ENCODE measurements at places on chromosomes 2 and 18.

GRCh38 chr18:23134780-23135549 is at the start of gene CABLES1:
Gene CABLES1, plus strand, starts transcription at chr18:23135485. Its CDS starts 278 bp downstream, at chr18:23135763.
- H3K4me3 ChIP-seq, result peak within 1 kb of the TSS; percentile 50
- H3K4me1 ChIP-seq, result peaks cover 19% of the 10 kb centered on the region
- no peak within 1 kb of the TSS for H3K27ac ChIP-seq
- no peaks in the 10 kb centered on the region for H3K36me3 ChIP-seq
- DNase-seq, result no peak

GRCh38 chr2:238009563-238009962 is 42.7 kb downstream of the UBE2F start:
- peaks cover 3% of the 10 kb centered on the region for H3K4me1 ChIP-seq
- no peak overlapping the region for H3K4me3 ChIP-seq
- H3K27ac ChIP-seq, result no peak overlapping the region
- H3K27me3 ChIP-seq, result no peaks in the 10 kb centered on the region
- H3K36me3 ChIP-seq, result peaks cover 9% of the 10 kb centered on the region

DNA sequence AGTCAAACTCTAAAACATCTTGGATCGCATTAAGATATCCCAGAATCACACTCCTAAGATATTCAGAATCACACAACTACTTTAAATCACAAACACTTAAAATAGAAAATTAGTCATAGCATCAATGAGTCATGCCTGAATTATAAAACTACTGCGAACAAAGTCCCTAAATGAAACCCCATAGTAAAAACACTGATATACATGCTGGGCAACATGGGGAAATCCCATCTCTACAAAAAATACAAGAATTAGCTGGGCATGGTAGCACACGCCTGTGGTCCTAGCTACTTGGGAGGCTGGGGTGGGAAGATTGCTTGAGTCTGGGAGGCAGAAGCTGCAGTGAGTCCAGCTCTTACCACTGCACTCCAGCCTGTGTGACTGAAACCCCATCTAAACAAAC is 101.7 kb downstream of the COBLL1 start:
- H3K27ac ChIP-seq, result no peak overlapping the region
- H3K4me3 ChIP-seq, result no peak overlapping the region
- no peaks in the 10 kb centered on the region for H3K36me3 ChIP-seq
- H3K27me3 ChIP-seq, result no peaks in the 10 kb centered on the region
- DNase-seq, result no peak

DNA sequence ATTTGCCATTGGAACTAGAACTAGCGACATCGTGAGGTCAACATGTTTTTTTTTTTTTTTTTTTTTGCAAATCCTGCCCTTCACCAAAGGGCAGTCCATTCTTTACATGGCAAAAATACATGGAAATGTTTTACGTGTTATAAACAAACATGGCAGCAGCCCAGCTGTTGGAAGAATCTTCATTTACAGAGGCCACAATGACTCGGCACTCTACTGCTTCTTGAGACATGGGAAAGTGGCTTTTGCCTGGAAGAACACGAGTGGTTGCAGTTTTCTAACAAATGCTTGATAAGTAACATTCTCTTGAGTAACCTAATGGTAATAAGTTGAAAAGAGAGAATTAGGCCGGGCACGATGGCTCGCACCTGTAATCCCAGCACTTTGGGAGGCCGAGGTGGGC is 22.8 kb upstream of the POLR1B start:
- H3K27ac ChIP-seq, result no peak overlapping the region
- no peak for DNase-seq
- no peaks in the 10 kb centered on the region for H3K4me1 ChIP-seq
- no peaks in the 10 kb centered on the region for H3K27me3 ChIP-seq
- H3K4me3 ChIP-seq, result no peak overlapping the region

GRCh38 chr2:124755386-124755785 is 730.3 kb downstream of the CNTNAP5 start:
- no peaks in the 10 kb centered on the region for H3K27me3 ChIP-seq
- no peak overlapping the region for H3K4me3 ChIP-seq
- H3K27ac ChIP-seq, result no peak overlapping the region

GRCh38 chr18:49618742-49619681 is 57.2 kb downstream of the LIPG start:
- H3K27ac ChIP-seq, result no peak overlapping the region
- DNase-seq, result no peak
- no peaks in the 10 kb centered on the region for H3K27me3 ChIP-seq
- no peaks in the 10 kb centered on the region for H3K4me1 ChIP-seq

GRCh38 chr2:204545861-204546735 is 823 bp downstream of the PARD3B start:
- peaks cover 8% of the 10 kb centered on the region for H3K4me1 ChIP-seq
- no peaks in the 10 kb centered on the region for H3K36me3 ChIP-seq

DNA sequence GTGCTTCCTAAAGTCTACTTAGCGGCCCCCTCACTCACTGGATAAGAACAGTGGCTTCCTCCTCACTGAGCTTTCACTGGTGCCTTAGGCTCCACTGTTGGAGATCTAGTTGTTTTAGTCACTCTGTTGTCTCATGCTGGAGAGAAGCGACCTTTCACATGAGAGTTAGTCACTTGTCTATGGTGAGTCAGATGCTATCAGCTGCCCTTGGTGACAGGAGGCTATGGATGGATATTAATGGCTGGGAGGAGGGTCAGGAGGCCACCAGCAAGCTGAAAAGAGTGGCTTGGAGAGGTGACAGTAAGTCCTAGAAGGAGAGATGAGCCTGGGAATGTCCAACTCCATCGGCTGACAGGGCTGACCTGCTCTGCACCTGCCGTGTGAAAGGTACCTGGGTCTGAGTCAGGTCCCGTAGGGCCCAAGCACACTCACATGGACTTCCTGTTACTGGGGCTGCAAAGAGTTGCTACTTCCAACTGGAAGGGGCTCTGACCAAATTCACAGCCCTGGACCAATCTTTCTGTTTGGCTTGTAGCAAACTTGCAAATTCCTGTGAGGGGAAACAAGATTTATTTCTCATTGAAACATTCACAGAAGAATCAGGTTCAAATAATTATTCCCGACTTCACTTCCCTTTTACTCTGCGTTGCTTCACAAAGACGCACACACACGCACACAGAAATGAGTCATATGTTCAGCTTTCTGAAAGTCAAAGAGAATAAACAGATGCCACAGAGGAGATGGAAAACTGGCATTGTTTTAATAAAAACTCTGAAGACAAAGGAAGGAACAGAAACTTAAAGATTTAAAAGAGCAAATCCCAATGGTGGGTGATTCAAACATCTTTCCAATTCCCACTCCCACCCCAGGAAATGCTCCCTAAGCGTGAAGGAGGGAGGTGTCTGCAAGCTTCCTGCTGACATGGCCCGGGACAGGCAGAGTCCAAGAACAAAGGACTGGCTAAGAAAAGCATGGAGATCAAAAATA is 203.5 kb upstream of the TWIST2 start:
- H3K36me3 ChIP-seq, result no peaks in the 10 kb centered on the region
- peaks cover 5% of the 10 kb centered on the region for H3K27me3 ChIP-seq
- no peaks in the 10 kb centered on the region for H3K4me1 ChIP-seq
- no peak overlapping the region for H3K27ac ChIP-seq

DNA sequence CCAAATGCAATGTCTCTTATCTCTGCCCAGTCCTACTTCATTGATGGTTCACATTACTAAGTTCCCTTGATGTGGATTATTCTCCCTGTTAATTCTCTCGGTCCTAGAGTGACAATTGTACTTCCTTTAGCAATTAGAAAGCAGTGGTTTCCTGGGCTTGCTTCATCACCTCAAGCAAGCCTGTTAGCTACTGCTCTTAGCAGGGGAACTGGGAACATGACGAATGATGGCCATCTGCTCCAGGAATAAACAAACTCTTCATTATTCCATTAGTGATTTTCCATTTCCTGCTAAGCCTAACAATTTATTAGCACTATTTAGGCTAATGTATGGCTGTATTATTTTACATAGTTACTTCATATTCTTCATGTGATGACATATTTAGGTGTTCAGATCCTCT is 331.8 kb downstream of the MTX2 start:
- no peaks in the 10 kb centered on the region for H3K4me1 ChIP-seq
- peaks cover 34% of the 10 kb centered on the region for H3K27me3 ChIP-seq
- no peak overlapping the region for H3K27ac ChIP-seq
- H3K36me3 ChIP-seq, result no peaks in the 10 kb centered on the region

DNA sequence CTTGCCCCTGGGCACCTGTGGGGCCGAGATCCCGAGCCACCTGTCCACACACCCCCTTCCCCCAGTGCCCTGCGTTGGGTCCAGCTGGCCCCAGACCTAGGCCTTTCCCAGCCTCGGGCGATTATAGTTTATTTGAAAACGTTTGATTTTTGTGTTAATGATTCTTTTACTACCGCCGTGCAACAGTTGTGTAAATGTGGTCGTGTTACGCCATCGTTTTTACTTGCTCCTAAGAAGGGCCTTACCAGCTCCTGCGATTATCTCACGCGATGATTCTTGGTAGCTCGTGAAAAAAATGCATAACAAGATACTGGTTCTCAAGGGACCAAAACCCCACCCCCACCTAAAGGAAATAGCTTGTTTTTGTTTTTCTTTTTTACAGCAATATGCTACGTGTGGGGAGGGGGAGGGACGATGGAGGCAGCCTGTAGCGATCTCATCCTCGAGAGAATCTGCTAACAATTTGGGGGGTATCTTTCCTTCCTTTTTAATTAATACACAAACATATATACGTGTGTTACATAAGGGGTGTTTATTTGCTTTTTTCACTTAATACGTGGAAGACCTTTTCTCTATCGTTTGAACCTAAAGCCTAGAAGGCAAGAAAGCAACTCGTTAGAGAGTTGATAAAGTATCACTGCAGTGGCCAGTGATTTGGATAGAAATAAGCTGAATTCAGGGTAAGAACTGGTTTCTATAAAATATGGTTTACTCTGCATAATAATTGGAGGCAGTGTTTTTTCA is 1.0 kb downstream of the ZDBF2 start:
- H3K4me3 ChIP-seq, result peak overlapping the region; percentile 65
- H3K4me1 ChIP-seq, result peaks cover 15% of the 10 kb centered on the region
- DNase-seq, result peak; percentile 0

GRCh38 chr2:127664895-127665225 is 10.5 kb downstream of the LIMS2 start:
- DNase-seq, result no peak
- peaks cover 2% of the 10 kb centered on the region for H3K4me1 ChIP-seq
- H3K4me3 ChIP-seq, result no peak overlapping the region
- no peak overlapping the region for H3K27ac ChIP-seq

DNA sequence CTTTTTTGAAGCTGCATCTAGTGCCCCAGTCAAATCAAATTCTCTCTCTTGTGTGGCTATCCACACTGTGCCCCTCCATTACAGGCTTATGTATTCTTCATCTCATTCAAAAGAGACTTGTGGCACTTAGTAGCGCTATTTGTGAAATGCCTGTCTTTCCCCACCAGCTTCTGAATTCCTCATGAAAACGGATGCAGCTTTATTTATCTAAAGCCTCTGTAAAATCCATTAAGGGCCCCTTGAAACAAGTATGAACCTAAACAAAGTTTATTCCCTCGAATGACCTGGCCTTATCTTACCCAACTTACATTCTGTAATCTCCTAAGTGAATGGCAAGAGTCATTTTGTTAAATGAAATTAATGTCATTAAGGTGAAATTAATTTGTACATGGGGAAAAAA is 417.4 kb upstream of the PIK3C3 start:
- no peak overlapping the region for H3K27ac ChIP-seq
- DNase-seq, result no peak
- H3K27me3 ChIP-seq, result no peaks in the 10 kb centered on the region
- no peak overlapping the region for H3K4me3 ChIP-seq

DNA sequence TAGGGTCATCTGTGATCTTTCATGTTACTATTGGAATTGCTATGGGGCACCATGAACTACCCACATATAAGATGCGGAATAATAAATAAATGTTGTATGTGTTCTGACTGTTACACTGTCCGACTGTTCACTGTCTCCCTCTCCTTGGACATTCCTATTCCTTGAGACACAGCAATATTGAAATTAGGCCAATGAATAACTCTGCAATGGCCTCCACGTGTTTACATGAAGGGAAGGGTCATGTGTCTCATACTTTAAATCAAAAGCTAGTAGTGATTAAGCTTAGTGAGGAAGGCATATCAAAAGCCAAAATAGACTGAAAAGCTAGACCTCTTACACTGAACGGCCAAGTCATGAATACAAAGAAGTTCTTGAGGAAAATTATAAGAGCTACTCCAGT is 751.3 kb downstream of the SOCS6 start:
- H3K27me3 ChIP-seq, result no peaks in the 10 kb centered on the region
- no peak overlapping the region for H3K27ac ChIP-seq
- no peak for DNase-seq
- H3K36me3 ChIP-seq, result no peaks in the 10 kb centered on the region
- no peaks in the 10 kb centered on the region for H3K4me1 ChIP-seq
- H3K4me3 ChIP-seq, result no peak overlapping the region

- H3K27me3 ChIP-seq, result no peaks in the 10 kb centered on the region
- no peaks in the 10 kb centered on the region for H3K36me3 ChIP-seq
- H3K4me1 ChIP-seq, result no peaks in the 10 kb centered on the region
- no peak for DNase-seq
- H3K4me3 ChIP-seq, result no peak overlapping the region
Measured at GRCh38 chr2:220279372-220279771, 651.9 kb downstream of the SLC4A3 start.

DNA sequence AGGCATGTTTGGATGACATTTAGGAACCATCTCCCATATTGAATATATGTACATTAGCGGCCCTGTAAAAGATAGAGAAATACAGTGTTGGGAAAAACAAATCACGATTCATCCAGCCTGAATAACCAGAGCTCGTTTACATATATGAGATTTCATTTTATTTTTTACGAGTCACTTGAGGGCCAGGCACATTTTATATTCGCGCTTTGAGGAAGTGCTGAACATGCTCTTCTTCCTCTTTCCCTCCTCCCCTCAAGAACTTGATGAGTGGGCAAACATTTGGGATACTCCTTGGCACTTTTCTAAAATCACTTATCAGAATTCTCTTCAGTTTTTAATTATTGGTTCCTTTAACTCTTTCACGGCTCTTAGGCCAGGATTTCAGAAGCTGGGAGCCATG is 268.0 kb upstream of the TANK start:
- no peaks in the 10 kb centered on the region for H3K4me1 ChIP-seq
- no peak for DNase-seq
- H3K36me3 ChIP-seq, result no peaks in the 10 kb centered on the region
- H3K27me3 ChIP-seq, result no peaks in the 10 kb centered on the region

DNA sequence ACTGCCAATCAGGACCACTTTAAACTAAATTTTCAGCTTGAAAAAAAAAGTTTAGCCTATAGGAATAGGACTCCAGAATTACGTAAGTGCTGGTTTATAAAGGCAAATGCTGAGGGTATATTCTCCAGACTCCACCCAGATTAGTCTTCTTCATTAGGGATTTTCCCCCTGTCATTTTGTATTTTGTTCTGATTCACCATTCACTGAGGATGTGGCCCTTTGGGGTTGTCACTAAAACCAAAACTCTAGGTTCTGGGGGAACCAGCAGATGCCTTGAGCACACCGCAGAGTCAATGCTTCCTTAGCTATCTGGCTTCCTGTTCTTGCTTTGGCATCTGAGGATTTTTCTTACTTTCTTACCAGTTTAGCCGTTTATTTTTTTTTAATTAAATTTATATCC is 10.5 kb downstream of the SCYGR4 start:
- no peaks in the 10 kb centered on the region for H3K4me1 ChIP-seq
- no peaks in the 10 kb centered on the region for H3K27me3 ChIP-seq
- no peak for DNase-seq
- H3K36me3 ChIP-seq, result no peaks in the 10 kb centered on the region

GRCh38 chr2:29220506-29221270 is 105.5 kb downstream of the CLIP4 start:
- H3K27me3 ChIP-seq, result peaks cover 5% of the 10 kb centered on the region
- no peak for DNase-seq
- no peak overlapping the region for H3K4me3 ChIP-seq
- H3K27ac ChIP-seq, result no peak overlapping the region
- no peaks in the 10 kb centered on the region for H3K4me1 ChIP-seq
- H3K36me3 ChIP-seq, result no peaks in the 10 kb centered on the region

- DNase-seq, result no peak
- H3K4me3 ChIP-seq, result no peak overlapping the region
- H3K36me3 ChIP-seq, result no peaks in the 10 kb centered on the region
- H3K4me1 ChIP-seq, result no peaks in the 10 kb centered on the region
- no peaks in the 10 kb centered on the region for H3K27me3 ChIP-seq
Measured at GRCh38 chr2:198571393-198571792, 767.0 kb downstream of the PLCL1 start.

Data from CD4-positive, alpha-beta T cell (primary cell).